ENCODE measurements at places on chromosomes 7 and 10.

GRCh38 chr7:105748701-105749100 is 127.7 kb downstream of the ATXN7L1 start:
- no peak for DNase-seq

DNA sequence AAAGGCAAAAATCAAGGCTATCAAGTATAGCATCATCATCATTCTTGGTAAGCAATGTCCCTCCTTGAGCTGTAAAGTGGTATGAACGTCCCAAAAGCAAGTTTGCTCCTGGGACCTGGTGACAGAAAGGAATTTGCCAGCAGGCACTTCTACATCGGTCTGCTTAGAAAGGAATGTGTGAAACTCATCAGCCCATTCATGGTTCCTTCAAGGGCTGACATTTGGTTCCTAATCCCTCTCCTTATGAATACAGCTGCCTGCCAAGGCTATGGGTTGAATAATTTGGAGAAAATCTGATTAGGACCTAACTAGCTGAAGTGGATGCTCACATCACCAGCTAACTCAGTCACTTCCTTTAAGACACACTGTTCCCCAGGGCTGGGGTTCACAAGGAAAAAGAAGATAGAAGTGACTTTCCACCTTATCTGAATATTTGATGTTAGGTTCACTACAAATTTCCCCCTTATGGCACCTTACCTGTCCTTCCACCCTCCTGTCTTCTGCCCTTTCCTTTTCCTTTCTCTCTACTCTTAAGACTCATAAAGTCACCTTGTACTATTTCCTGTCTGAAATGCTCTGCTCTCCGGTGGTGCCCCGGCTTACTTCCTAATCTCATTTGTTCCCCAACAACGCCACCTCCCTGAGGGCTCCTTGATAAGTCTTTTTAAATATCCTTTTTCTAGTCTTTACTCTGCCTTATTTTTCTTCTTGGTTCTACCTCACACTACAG is 187.1 kb downstream of the NPSR1 start:
- no peak for DNase-seq

- no peak for DNase-seq
Measured at GRCh38 chr10:13106387-13107045, 6.6 kb downstream of the OPTN start.

GRCh38 chr7:3917436-3917835 is 616.4 kb downstream of the SDK1 start:
- DNase-seq: no peak

DNA sequence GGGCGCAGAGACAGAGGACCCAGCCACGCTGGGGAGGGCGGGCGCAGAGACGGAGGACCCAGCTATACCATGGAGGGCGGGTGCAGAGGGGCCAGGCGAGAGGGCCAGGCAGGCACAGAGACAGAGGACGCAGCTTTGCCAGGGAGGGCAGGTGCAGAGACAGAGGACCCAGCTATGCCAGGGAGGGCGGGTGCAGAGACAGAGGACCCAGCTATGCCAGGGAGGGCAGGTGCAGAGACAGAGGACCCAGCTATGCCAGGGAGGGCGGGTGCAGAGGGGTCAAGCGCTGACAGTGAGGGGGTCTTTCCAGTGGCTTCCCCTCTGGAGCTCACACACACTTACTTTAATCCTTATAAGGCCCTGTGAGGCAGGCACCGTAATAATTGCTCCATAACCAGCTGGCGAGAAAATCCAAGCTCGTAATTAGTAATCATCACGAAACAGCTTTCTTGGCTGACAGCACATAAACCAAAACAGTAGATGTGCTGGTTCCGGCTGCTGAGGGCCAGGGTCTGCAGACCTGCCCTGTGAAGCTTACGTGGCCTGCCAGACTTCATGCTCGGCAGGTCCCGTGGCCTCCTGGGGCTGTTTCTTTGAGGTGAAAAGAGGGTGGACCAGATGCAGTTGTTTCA is 137.2 kb downstream of the VIPR2 start:
- no peak for DNase-seq

GRCh38 chr7:128948312-128948973 is 10.7 kb downstream of the IRF5 start:
- no peak for DNase-seq

- no peak for DNase-seq
Measured at GRCh38 chr7:28052933-28053332, 127.7 kb downstream of the JAZF1 start.

- no peak for DNase-seq
Measured at GRCh38 chr7:106862317-106863089, 2.6 kb upstream of the PIK3CG start.

DNA sequence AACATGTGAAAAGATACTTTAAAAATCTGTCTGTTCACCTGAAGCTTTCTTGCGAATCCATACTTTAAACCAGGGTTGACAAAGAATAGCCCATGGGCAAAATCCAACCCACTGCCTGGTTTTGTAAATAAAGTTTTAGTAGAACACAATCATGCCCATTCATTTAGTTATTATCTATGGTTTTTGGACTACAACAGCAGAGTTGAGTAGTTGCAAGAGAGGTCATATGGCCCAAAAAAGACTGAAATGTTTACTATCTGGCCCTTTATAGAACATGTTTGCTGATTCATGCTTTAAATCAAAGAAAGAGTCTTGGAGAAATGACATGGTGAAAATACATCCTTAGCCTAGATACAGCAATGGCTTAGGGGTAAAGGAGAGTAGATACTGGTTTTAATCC is 356.2 kb downstream of the RNLS start:
- DNase-seq: no peak

- no peak for DNase-seq
Measured at GRCh38 chr10:7291487-7292270, 119.2 kb downstream of the SFMBT2 start.

DNA sequence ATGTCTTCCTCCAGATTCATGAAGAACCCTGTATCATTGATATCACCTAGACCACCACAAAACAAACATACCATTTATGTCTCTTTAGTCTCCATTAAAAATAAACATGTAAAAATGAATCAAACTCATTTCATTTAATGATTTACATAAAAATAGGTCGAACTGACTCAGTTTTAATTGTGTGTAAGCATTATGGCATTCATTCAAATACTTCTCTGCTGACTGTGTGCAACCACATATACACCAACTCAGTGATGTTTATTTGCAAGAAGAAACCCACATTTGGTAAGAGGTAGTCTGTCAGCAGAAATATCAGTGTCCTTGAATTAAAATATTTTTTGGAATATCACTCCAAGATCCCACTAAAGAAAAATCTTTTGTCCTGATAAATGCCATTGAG is 30.5 kb downstream of the ABCB1 start:
- no peak for DNase-seq

DNA sequence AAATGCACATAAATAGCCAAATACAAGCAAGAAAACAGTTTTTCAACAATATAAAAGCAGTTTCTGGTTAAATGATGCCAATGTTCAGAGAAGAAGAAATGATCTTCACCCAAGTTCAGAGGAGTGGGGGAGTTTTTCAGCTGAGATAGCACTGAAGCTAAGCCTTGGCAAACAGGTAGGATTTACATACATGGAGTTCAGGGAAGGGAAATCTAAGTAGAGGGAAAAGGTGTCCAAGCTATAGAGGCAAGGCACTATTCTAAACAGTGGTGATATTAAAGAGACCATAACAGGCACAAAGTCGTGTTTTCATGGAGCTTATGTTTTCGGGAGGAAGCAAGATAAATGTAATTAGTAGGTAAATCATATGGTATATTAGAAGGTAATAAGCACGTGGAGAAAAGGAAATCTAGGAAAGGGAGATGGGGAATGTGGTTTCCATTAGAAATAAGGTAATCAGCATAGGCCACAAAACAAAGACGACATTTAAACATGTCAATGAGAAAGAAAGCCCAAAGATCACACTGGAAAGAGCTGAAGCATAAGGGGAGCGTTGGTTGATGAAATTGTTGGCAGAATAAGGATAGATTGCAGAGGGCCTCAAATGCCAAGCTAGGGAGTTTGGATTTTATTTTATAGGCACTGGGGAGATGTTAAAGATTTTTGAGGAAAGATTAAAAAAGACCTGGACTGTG is 704.3 kb downstream of the MAGI2 start:
- DNase-seq: no peak
